A549 treated with RU486 at 1 μM for 4 hours (cell line): ENCODE measurements at places on chromosomes 2 and 18. TPM values are rescaled to one million over a fixed set of nuclear protein-coding genes. Genes with fewer than 3 reads are reported as not detected.

Gene SLC11A1
- total RNA-seq: 0.16 to 0.27 TPM (median 0.21 TPM) in 5 replicates

Gene UGT1A8
- 0.06 to 0.13 TPM in 2 of 5 replicates, not detected in the others for total RNA-seq

Gene UGT1A10
- total RNA-seq: 0.15 to 0.17 TPM in 2 of 5 replicates, not detected in the others

Gene KIF1A
- total RNA-seq: 0.56 to 0.75 TPM (median 0.66 TPM) in 5 replicates

Gene RAPGEF4
- total RNA-seq: 0.11 to 0.23 TPM (median 0.12 TPM) in 5 replicates
